ENCODE measurements at places on chromosomes 3 and 15. TPM values are rescaled to one million over a fixed set of nuclear protein-coding genes. Genes with fewer than 3 reads are reported as not detected.

- no peak for DNase-seq
- H3K27ac ChIP-seq: no peak overlapping the region
- no peaks in the 10 kb centered on the region for H3K27me3 ChIP-seq
- no peak overlapping the region for H3K4me3 ChIP-seq
- H3K4me1 ChIP-seq: no peaks in the 10 kb centered on the region
These were observed 184.2 kb downstream of the SUCLG2 start for GRCh38 chr3:67470207-67470606.

DNA sequence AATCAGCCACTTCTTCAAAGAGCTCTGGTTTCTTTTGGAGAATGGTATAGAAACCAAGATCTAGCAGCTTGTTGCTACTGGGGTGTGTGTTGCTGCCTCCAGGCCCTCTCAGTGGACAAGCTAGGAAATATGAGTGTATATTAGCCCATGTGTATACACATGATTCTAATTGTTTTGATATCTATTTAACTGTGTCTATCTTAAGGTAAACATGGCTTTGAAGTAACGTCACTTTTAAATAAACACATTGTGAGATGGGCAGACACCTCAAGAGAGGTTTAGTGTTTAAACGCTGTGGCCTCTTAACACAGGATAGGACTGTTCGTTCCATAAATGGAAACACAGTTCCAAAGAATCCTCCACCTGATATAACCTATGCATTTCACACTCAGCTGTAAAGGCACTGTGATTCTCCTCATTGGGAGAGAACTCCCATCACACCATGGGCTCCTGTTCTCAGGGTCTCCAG lies 87.0 kb downstream of the GMPS start:
- no peak overlapping the region for H3K27ac ChIP-seq
- H3K27me3 ChIP-seq: no peaks in the 10 kb centered on the region
- DNase-seq: no peak
- no peak overlapping the region for H3K4me3 ChIP-seq
- no peaks in the 10 kb centered on the region for H3K4me1 ChIP-seq

Gene POPDC2
- 1.0 TPM for total RNA-seq

- H3K4me1 ChIP-seq: no peaks in the 10 kb centered on the region
- H3K27me3 ChIP-seq: peaks cover 7% of the 10 kb centered on the region
- peaks cover 2% of the 10 kb centered on the region for H3K36me3 ChIP-seq
- no peak overlapping the region for H3K27ac ChIP-seq
These were observed 12.4 kb upstream of the CEP152 start for GRCh38 chr15:48823237-48823636.

Gene PRTG
- total RNA-seq: not detected

GRCh38 chr15:37028625-37029296 lies 71.6 kb downstream of the MEIS2 start:
- H3K4me1 ChIP-seq: no peaks in the 10 kb centered on the region
- no peaks in the 10 kb centered on the region for H3K27me3 ChIP-seq
- DNase-seq: no peak
- H3K27ac ChIP-seq: no peak overlapping the region
- no peak overlapping the region for H3K4me3 ChIP-seq

Gene NME9
- not detected for total RNA-seq

DNA sequence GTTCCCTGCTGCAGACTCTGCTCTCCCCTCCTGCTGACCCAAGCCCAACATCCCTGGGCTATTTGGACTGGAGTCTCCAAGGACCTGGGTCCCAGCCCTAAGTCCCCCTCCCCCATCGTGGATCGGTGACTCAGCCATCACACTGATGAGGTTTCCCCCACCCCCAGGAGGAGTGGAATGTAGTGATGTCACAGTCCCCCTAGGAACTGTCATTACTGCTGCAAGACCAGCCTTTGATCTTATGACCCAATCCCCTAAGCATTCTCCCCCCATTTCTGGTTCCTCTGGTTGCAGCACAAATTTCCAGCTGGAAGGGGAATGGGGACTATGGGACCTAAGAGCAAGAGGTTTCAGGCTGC lies 63.4 kb upstream of the CSPG4 start:
- no peak overlapping the region for H3K27ac ChIP-seq
- H3K4me3 ChIP-seq: no peak overlapping the region
- H3K36me3 ChIP-seq: no peaks in the 10 kb centered on the region

DNA sequence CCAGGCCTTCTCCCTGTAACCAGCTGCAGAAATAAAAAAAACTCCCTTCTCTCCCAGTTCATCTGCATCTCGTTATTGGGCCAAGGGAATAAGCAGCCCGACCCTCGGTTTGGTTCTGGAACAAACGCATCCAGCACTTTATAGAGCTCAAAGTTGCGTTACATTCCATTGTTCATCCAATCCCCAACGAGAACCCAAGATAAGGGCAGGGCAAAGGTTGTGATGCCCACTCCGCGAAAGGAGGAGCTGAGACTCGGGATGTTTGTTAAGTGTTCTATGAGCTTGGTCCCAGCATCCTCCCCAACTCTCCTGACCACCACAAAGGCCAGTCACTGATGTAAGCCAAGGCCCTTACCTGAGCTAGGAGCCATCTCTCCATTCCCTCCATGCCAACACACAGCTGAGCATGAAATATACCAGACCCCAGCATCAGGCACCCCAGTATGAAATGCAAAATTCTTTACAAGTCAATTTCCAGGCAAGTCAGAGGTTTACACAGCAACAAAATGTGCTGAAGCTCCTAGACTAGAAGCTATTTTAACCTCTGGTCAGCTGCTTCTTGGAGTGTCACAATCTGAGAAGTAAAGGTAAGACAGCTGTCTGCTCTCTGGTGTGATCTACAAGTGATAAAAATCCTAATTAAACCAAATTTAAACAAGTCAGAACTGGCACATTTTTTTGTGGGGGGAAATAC lies 17.9 kb downstream of the CCDC12 start:
- H3K36me3 ChIP-seq: peaks cover 20% of the 10 kb centered on the region
- H3K27ac ChIP-seq: peak overlapping the region; percentile 83
- H3K27me3 ChIP-seq: no peaks in the 10 kb centered on the region
- H3K4me3 ChIP-seq: peak overlapping the region; percentile 15
- H3K4me1 ChIP-seq: peaks cover 75% of the 10 kb centered on the region

- H3K4me3 ChIP-seq: no peak overlapping the region
- no peak overlapping the region for H3K27ac ChIP-seq
- peaks cover 2% of the 10 kb centered on the region for H3K27me3 ChIP-seq
These were observed 131.9 kb upstream of the PROK2 start for GRCh38 chr3:71916747-71917369.

- no peak overlapping the region for H3K4me3 ChIP-seq
- H3K27ac ChIP-seq: no peak overlapping the region
- DNase-seq: no peak
These were observed 126.5 kb downstream of the ECT2 start for GRCh38 chr3:172877011-172877410.

- H3K27ac ChIP-seq: peak overlapping the region; percentile 86
- peaks cover 56% of the 10 kb centered on the region for H3K4me1 ChIP-seq
- peak; percentile 5 for DNase-seq
- peak overlapping the region; percentile 96 for H3K4me3 ChIP-seq
- H3K27me3 ChIP-seq: no peaks in the 10 kb centered on the region
These were observed 1.0 kb downstream of the RFX7 start for GRCh38 chr15:56242576-56243162.

- H3K27ac ChIP-seq: no peak overlapping the region
- peak overlapping the region; percentile 78 for H3K4me3 ChIP-seq
- peaks cover 8% of the 10 kb centered on the region for H3K36me3 ChIP-seq
- H3K27me3 ChIP-seq: peaks cover 11% of the 10 kb centered on the region
These were observed 1.4 kb downstream of the MAP6D1 start for GRCh38 chr3:183823963-183824362.

DNA sequence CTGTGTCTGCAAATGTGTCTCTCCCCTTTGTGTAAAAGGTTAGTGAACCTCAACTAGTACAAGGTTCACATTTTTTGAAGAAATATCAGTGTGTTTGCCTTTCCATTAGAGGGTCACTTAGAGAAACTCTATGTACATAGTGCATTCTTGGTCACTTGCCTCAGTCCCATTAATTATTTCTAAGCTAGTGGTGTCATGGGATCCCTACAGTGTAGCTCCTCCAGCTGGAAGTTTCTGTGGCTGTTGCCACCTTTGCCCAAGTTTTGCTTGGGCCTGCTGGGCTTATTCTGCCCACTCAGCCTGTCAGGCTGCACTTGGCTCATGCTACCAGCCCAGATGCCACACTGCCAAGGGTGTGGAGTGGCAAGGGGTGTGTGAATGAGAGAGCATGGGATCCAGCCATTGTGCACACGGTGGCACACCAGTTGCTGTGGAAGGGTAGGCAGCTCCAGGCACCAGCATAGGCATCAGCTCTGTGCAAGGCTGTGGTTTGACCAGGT lies 161.7 kb downstream of the ARPP21 start:
- no peak overlapping the region for H3K27ac ChIP-seq
- no peaks in the 10 kb centered on the region for H3K4me1 ChIP-seq

DNA sequence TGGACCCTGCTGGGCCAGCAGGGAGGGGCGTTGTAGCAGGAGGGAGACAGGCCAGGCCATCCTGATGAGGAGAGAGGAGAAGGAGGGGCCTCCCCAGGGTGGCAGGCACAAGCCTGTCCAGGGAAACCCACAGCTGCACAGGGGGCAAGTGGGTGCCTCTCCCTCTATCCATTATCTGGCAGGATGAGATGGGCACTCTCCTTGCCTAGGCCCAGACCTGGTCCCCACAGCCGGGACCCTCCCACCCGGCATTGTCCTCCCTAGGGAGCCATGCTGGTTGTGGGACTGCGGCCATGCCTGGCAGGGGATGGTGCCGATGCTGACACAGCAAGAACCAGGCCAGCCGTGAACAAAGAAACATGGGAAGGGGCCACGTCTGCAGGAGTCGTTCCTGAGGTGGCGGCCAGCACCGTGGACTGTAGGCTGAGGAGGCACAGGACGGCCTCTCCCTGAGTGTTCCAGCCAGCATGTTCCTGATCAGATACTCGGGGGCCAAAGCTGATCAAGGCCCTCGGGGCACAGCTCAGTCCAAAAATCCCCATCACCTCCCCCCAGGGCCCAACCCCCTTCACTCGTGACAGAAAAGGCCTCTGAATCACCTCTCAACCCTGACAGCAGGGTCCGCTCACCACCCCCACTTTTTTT lies 19.2 kb upstream of the CYP11A1 start:
- DNase-seq: no peak
- H3K27ac ChIP-seq: peak overlapping the region; percentile 79
- peaks cover 66% of the 10 kb centered on the region for H3K4me1 ChIP-seq
- no peak overlapping the region for H3K4me3 ChIP-seq
- H3K36me3 ChIP-seq: peaks cover 5% of the 10 kb centered on the region

DNA sequence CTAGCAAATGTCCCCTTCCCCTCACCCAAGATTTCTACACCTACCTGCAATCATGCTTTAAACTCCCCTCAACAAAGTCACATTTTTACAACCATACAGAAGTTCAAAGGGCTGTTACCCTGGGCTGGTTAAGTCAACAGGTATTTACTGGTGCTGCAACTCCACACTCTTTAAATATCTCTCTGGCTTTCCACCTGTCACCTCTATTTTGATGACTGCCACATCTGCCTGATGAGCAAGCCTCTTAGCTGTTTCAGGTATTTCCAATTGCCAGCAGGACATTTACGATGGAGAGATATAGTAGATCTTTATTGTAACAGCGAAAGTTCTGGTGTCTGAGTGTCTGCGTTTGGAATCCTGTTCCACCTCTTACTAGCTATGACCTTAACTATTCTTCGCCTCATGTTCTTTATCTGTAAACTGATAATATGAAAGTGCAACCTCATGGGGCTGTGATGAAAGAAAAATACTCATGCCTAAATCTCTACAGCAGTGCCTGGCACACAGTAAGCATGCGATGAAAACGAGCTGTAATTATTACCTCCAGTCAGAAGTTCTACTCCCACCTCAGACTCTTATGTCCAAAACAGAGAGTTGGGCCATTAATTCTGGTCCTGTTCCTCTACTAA lies 44.2 kb upstream of the TPM1 start:
- no peak overlapping the region for H3K27ac ChIP-seq
- no peaks in the 10 kb centered on the region for H3K36me3 ChIP-seq
- DNase-seq: no peak
- no peak overlapping the region for H3K4me3 ChIP-seq
- H3K27me3 ChIP-seq: peaks cover 11% of the 10 kb centered on the region
- H3K4me1 ChIP-seq: no peaks in the 10 kb centered on the region

GRCh38 chr3:13863382-13863952 lies 16.4 kb downstream of the WNT7A start:
- H3K27ac ChIP-seq: no peak overlapping the region
- H3K4me1 ChIP-seq: peaks cover 36% of the 10 kb centered on the region
- H3K36me3 ChIP-seq: peaks cover 2% of the 10 kb centered on the region
- H3K4me3 ChIP-seq: no peak overlapping the region
- peaks cover 6% of the 10 kb centered on the region for H3K27me3 ChIP-seq

DNA sequence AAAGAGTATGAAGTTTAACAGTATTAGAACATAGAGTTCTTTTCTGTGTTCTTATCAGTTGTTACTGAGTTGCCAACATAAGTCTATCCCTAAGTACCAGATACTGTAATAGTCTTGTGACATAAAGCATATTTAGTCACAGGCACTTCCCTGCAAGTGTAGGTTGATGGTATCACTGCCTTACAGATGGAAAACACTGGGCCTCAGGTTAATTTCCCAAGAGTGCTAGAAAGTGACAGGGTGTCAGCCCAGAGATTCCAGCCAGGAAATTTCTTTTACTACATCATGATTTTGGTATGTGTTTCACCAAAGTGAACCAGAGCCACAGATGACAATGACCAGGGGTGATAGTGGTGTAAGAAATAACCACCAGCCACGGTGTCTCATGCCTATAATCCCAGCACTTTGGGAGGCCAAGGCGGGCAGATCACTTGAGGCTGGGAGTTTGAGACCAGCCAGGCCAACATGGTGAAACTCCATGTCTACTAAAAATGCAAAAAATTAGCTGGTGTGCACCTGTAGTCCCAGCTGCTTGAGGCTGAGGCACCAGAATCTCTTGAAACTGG lies 3.2 kb downstream of the EIF1B start:
- peaks cover 28% of the 10 kb centered on the region for H3K4me1 ChIP-seq
- no peak overlapping the region for H3K27ac ChIP-seq
- DNase-seq: no peak
- no peaks in the 10 kb centered on the region for H3K27me3 ChIP-seq
- no peak overlapping the region for H3K4me3 ChIP-seq

DNA sequence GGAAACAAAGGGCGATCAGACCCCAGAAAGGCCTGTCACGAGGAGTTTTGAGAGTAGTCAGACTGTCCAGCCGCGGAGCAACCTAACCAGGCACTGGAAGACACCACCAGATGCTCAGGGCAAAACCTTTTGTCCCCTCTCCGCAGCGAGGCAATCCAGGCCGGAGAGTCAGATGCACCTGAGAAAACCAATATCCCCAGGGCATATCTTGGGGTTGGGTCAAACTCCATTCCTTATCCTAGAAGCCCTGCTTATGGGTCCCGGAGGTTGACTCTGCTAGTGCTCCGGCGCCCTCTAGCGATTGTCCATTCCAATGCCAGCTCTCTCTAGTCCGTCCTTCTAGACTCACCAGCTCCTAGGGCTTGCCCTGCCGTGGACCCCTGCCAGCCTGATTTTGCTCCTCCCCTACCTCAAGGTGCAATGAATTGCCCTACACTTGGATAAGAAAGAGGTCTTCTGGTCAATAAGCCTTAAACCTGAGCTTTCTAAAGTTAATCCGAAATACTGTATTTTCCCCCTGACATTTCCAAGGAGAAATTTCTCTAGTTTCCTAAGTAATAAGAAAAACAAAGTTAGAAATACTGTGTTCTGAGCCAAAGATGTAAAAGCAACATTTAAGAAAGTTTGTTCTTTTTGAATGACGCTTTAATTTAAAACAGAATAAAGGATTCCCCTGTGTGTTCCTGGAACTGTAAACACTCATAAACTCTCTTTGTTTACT lies 5.5 kb downstream of the CPNE4 start:
- H3K4me1 ChIP-seq: peaks cover 3% of the 10 kb centered on the region
- no peaks in the 10 kb centered on the region for H3K36me3 ChIP-seq
- H3K27me3 ChIP-seq: peaks cover 36% of the 10 kb centered on the region
- H3K4me3 ChIP-seq: no peak overlapping the region
